ENCODE measurements at places on chromosomes 1 and 21.

DNA sequence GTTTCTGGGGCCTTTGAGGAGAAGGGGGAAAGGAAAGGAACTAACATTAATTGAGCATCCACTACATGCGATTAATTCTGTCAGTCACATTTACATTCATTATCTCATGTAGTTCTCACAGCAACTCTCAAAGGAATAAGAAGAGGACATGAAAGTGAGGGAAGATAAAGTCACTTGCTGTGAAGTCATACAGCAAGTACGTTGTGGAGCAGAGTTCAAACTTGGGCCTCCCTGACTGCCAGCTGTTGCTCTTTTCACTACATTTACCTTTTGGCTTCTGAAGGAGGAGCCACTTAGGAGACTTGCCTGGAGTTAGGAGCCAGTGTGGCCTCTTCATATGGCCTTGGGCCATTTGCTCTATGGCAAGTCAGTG, 6.2 kb downstream of the ZNF691 start:
- no peak for DNase-seq

- DNase-seq, result no peak
These were observed 4.0 kb upstream of the LAPTM5 start for GRCh38 chr1:30761381-30762151.

DNA sequence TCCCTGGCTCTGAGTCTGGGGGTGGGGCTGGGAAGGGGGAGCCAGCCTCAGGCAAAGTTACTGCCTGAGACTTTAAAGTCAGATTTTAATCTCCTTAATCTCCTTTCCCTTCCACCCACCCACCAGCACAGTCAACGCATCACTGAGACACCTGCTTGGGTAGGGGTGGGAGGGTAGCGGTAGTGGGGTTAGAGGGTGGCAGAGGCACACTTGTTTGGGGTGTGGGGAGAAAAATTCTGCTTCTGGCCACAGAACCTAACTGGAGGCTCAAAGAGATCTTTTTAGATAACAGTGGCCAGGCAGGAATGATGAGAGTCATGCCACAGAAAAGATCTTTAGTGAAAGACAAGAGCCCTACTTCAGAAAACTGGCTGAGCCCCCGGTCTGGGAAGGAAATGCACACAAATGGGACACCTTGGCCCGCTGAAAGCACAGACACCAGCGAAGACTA, 44.1 kb downstream of the CD247 start:
- DNase-seq, result no peak

DNA sequence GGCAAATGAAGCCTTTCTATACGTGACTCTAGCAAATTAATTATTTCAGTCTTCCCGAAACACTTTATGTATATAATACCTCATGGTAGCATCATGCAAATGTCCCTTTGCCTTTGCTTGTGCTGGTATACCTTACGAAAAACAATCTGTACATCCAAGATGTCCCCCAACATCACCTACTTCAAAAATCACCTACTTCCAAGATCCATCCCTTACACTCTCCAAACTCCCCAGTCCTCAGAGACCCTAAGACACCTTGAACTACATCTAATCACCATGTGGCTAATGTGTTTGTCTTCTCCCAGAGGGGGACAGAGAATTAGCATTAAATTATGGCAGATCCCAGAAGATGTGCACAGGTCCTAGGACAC, 46.5 kb upstream of the CRNN start:
- DNase-seq, result no peak

- no peak for DNase-seq
These were observed 94.0 kb downstream of the DMRTB1 start for GRCh38 chr1:53552981-53553733.

- DNase-seq, result no peak
These were observed 81.0 kb downstream of the UBR4 start for GRCh38 chr1:19128968-19129514.

GRCh38 chr1:69697340-69697739, 129.6 kb downstream of the LRRC7 start:
- DNase-seq, result no peak

- no peak for DNase-seq
These were observed 233.9 kb upstream of the CAMK1G start for GRCh38 chr1:209349363-209350308.

DNA sequence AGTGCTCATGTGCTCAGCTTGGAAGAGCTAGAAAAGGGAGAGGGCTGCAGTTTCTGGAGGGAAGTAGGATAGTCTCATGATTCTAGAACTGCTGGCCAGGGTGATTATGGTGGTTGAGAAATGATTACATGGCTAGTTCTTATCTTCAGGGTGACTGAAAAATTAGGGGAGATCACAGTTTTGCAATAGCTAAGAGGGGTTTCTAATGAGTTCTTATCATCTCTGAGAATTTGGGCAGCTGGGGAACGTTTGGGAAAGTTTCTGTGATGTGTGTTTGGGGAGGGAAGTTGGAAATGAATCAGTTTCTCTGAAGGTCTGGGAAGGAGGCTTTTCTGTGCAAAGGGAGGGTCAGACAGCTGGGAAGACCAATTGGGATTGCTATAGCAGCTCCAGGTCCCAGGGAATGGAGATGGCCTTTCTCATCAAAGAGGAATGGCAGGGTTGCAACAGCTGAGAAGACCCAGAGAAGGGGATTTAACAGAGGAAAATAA, 7.6 kb upstream of the RHOU start:
- DNase-seq, result no peak
